ENCODE measurements at places on chromosomes 13 and 19.
A peak's percentile ranks its signal among the peaks of the same experiment; 100 is the strongest.

GRCh38 chr19:2255982-2256685 is at the start of gene JSRP1:
Gene JSRP1, minus strand, starts transcription at chr19:2256417. Its CDS starts 1,103 bp downstream, at chr19:2255314.
- no peak for DNase-seq

DNA sequence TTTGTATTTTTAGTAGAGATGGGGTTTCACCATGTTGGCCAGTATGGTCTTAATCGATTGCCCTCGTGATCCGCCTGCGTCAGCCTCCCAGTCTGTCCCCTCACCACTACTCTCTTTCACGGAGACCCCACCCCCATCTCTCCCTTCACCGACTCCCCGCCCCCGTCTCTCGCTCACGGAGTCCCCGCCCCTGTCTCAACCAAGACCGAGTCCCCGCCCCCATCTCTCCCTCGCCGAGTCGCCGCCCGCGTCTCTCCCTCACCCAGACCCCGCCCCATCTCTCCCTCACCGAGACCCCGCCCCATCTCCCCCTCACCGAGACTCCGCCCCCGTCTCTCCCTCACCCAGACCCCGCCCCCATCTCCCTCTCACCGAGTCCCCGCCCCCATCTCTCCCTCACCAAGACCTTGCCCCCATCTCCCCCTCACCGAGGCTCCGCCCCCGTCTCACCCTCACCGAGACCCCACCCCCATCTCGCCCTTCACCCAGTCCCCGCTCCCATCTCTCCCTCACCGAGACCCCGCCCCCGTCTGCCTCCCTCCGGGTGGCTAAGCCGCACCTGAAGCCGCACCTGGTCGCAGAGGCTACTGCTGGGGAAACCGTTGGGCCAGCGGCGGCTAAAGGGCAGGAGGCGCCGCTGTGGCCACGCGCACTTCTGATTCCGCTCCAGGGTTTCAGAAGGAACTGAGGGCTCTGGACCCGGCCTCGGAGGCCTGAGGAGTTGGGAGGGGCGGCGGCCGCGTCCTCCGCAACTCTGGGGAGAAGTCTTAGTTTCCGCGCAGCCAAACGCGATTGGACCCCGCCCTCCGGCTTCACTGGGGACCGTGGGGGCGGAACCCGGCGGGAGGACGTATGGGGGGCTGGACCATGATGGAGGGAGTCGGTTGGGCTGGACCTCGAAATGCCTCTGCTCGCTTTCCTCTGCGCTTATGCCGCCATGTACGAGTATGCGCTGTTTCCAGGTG is 17.1 kb upstream of the ZNF846 start:
- peak; percentile 96 for DNase-seq

GRCh38 chr13:94209117-94209516 is 270.4 kb downstream of the DCT start:
- no peak for DNase-seq

DNA sequence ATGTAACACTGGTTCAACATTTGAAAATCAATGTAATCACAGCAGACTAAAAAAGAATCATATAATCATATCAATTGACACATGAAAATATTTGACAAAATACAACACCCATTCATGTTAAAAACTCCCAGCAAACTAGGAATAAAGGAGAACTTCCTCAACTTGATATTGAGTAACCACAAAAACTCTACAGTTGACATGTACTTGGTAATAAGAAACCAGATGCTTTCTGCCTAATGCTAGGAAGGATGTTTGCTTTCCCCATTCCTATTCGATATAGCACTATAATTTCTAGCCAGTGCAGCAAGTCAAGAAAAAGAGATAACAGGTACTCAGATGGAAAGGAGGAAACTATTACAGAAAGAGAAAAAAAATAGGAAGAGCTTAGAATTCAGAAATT is 26.9 kb downstream of the UFM1 start:
- DNase-seq = no peak

DNA sequence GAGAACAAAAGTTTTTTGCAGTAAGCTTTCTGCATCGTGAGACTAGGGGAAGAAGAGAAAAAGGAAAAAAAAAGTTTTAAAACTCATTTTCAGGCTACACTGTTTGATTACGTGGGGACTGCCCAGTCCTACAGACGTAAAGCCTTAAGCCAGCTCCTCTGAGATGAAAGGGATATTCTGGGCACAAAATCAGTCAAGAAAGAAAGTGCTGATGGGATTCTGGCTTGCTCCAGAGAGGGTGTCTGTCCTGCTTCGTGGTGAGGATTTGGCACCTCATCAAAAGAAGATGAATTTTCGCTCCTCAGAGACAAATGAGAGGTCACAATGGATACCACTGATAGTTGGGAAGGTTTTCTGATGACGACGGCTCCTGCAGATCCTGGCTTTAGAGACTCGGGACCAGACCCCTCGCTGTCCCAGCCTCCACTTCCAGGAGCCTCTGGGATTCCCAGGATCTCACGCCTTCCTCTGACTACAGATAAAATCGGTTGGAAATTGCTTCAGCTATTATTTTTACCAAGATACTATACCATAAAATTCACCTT is 9.7 kb downstream of the TEX29 start:
- no peak for DNase-seq

- DNase-seq = no peak
Measured at GRCh38 chr13:50592412-50593155, 250.9 kb downstream of the DLEU7 start.

DNA sequence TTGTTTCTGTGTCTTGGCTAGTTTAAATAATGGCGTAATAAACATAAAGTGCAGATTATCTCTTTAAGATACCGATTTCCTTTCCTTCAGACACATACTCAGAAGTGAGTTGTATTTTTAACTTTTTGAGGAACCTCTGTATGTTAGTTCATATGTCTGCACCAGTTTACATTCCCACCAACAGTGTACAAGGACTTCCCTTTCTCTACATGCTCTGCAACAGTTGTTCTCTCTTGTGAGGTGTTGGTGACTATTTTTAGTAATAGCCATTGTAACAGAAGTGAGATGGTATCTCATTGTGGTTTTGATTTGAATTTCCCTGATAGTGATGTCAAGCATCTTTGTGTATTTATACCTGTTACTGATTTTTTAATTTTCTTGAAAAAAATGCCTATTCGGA is 418.6 kb downstream of the UQCRFS1 start:
- no peak for DNase-seq

DNA sequence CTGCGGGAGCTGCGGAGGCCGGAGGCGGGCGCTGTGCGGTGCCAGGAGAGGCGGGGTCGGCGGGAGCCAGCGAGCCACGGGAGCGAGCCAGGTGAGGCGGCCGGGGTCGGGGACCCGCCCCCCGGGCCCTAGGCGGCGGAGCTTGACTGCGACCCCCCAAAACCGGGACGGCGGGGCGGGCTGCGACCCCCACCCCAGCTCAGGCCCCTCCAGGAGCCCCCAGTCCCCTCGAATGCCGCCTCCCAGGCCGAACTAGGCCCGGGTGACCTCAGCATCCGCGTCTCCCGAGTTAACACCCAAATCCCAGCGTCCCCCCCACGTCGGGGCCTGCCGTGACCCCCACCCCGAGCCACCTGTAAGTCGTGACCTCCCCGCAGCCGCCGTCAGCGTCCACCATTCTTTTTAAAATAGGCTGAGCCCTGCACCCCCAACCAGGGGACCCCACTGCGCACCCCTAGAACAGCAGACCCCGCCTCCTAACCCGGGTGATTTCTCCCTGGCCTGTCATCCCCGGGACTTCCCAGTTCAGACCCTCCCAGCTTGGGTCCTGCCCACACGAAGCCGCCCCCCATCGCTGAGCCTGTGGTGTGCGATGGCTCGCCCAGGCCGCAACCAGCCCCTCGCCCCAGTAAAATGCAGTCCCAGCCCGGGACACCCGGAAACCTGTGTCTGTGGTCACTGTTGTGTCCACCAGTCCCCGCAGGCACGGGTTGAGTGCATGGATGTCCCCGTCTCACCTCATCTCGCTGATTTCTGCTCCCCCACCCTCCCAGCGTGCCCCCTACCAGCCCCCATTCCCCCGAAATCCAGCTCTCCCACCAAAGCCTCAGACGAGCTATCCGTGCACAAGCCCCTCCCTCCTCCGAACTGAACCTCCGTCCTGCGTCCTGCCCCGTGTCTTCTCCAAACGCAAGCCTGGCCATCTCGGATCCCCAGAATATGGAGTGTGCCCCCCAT is 551 bp downstream of the FZR1 start:
- DNase-seq = no peak

- DNase-seq = no peak
Measured at GRCh38 chr13:105343134-105343806, 1192.2 kb downstream of the EFNB2 start.

DNA sequence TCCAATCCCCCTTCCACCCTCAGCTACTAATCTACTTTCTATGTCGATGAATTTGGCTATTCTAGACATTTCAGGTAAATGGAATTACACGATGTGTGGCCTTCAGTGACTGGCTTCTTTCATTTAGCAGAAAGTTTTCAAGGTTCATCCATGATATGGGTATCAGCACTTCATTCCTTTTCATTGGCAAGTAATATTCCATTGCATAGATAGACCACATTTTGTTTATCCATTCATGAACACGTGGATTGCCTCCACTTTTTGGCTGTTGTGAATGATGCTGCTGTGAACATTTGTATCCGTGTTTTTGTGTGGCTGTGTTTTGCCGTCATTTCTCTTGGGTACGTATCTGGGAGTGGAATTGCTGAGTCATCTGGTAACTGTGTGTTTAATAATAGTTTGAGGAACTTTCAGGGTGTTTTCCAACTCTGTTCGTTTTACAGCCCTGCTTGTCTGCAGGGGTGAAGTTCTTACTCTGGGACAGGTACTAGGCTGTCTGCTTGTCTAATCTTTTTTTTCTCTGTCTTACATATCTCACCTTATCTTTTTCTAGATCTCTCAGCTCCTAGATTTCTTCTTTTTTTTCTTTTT is 32.5 kb downstream of the MARK4 start:
- no peak for DNase-seq

DNA sequence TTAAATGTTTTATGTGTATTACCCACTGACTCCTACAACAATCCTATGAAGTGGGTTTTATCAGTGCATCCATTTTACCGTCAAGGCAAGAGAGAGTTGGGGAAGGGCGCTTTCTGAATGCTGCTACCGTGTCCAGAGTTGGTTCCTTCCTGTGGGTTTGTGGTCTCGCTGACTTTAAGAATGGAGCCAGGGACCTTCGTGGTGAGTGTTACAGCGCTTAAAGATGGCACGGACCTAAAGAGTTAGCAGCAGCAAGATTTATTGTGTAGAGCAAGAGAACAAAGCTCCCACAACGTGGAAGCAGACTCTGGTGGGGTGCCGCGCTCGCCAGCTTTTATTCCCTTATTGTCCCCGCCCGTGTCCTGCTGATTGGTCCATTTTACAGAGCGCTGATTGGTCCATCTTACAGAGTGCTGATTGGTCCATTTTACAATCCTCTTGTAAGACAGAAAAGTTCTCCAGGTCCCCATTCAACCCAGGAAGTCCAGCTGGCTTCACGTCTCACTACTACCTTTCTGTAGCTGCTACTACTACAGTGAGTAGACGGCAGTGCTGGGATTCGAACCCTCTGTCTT is 6.1 kb downstream of the OSCAR start:
- no peak for DNase-seq

DNA sequence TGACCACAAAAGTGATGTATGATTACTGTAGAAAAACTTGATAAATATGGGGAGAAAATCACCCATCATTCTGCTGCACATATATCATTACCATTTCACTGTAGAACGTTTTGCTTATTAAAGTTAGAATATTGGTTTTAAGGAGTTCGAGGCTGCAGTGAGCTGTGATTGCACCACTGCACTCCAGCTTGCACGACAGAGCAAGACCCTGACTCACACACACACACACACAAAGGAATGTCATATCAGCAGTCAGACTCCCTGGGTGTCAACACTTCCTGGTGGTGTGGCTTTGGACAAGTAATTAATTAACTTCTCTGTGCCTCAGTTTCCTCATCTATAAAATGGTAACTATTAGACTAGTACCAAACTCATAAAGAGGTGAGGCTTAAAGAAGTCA is 11.3 kb upstream of the PNMA8A start:
- no peak for DNase-seq

DNA sequence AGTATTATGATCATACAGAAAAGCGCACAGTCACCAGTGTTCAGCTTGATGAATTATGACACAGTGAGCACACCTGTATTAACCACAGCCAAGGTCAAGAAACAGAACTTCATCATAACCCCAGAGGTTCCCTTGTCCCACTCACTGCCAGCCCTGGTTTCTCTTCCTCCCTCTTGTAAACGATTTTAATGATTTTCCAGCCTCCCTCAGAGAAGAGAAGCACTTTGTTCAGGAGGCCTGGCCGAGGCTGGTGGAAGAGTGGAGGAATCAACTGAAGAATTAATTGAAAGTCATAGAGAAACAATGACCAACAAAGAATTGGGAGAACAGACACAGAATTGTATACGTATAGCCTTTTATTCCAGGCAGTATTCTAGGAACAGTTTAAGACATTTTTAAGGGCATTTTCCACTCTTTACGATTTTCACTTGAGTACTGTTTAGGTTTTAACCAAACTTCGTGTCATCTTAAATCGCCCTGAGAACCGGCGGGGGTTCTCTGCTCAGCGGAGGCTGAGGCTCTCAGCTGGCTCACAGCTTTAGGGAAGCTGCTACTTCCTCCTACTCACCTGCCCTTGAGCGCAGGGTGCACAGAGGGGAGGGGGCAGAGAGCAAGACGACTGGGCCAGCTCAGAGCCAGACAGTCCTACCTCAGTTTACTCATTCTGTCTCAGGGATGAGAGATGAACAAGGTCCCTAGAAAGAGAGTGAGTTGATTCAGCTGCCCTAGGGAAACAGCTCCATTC is 108.6 kb downstream of the AKAP11 start:
- DNase-seq = no peak

DNA sequence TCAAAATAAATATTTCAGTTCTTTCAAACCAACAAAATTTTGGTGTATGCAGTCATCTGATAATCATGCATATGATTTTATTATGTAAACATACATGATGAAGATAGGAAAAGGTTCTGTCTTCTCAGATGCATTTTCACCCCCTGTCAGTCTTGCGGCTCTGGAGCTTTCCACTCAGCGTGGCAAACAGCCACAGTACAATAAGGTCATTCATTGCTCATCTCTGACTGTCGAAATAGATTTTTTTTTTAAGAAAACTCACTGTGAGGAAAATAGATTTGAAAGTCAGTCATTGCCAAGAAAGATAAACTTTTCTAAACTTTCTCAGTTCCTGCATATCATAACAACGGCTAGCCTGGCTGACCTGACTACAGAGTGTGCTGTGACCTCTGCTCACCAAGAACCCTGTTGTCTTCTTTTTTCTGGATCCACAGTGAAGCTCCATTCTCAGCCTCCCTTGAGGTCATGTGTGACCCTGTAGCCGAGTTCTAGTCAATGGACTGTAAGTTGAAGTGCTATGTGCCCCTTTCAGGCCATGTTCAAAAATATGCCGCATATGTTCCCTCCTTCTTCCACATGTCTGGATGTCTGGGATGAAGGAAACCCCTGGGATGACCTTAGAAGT is 519.6 kb downstream of the KLF5 start:
- no peak for DNase-seq

- no peak for DNase-seq
Measured at GRCh38 chr19:34508540-34508939, 27.0 kb downstream of the WTIP start.

- DNase-seq = no peak
Measured at GRCh38 chr13:36142735-36143134, 11.6 kb upstream of the DCLK1 start.

DNA sequence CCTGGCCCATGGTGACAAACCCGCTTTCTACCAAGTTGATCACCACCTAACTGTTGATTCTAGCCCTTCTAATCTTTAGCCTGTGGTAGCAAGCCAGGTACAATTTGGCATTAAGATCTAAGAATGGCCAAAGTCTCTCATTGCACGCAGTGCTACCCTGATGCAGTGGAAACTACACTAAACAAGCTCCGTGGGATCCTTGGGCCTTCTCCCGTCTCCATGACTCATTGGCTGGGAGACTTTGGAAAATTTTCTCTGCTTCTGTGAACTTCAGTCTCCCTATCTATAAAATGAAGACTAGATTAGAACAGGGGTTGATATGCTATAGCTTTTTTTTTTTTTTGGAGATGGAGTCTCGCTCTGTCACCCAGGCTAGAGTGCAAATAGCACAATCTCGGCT is 223.0 kb downstream of the TSHZ3 start:
- DNase-seq = no peak
